ENCODE measurements at places on chromosomes 5 and 9.

GRCh38 chr5:26569241-26569928 is 469.0 kb downstream of the CDH9 start:
- DNase-seq = no peak

DNA sequence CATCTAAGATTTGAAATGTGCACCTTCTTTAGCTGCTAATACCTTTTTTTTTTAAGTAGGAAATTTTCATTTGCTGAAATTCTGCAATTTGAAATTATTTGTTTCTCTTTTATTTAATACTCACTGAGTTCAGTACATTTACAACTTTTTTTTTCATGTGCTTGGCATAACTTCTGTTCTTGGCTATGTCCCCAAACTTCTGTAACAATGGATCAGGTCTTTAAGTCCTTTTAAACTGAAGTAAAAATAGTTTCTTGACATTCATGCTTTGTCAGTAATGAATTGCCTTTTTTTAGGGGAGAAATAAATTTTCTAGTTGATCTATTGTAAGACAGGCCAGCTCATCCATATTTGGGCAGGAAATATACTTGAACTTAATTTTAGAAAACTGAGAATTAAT is 41.5 kb downstream of the EDIL3 start:
- DNase-seq = no peak

DNA sequence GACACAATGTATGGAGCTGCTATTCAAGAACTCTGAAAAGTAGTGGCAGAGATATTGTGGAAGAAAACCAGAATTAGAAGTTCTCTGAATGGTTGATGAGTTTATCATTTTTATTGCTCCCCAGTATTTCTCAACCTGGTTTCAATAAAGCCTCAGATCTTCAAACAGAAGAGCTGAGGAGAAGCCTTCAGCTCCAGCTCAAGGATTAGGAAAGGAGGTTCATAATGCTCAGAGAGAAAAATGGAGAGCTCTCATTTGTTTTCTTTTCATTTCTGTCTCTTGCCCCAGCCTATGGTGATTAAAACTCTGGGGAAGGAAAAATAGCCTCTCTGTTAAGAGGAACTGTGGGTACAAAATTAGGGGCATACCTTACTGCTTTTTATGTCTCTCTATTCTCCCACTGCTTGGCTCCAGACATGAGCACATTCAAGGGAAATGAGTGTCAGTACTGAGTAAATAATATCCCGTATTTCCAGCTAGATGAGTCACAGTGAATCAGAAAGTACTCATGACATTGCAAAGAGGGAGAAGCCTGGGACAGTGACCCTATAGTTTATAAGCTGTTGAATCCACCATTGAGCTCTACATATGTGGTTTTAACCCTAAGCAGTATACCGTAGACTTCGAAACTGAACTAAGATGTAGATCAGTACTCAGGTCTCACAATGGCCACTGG is 138.1 kb downstream of the EMB start:
- DNase-seq = no peak

DNA sequence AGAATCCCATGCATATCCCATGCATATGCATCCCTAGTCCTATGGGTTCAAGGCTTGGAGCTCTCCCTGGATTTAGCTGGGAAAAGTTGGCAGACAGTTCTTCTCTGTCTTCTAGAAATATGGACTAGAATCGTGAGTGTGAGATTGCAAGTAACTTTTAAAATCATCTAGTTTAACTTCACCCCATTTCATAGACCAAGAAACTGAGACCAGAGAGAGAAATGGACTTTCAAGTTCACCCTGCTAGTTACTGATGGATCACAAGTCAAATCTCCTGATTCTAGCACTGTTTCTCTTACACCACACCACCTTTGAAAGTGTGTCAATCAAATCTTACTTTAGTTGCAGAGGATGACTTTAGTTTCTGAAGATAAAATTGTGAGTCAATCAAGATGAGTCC is 13.4 kb downstream of the TGFBI start:
- no peak for DNase-seq

DNA sequence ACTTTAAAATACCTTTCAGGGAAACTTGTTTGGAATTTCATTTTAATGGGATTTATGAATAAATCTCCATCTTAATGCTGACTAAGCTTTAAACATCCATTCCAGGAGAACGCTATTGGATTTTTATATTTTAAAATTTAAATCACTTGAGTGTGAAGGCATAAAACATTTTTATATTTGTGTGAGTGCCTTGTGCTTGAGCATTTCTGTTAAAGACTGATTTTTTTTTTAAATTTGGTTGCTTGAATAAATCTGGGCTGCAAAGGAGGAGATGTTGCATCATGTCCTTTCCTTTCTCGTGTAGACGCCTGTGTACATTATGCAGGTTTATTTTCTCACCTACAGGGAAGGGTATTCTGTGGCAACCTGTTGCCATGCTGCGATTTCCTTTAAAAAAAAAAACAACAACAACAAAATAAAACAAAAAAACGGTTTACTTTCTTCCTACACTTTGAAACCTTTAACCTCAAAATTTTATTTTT is 108.1 kb downstream of the ZNF462 start:
- DNase-seq = no peak

DNA sequence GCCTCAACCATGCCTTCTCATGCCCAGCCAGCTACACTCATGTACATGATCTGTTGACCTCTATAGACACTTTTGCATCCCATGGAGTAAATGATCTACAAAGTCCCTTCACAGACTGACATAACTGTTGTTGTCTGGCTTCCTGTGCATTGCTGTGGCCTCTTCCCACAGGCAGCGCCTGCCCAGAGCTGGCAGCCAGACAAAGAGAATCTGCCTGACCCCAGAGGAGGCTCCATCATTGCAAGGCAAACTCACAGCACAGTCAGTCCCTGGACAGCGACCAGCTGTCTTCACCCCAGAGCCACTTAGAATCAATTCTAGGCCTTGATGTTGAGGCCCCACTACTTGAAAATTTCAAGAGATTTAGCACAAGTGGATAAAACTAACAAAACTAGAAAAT is 65.5 kb downstream of the INSYN2B start:
- DNase-seq = no peak

DNA sequence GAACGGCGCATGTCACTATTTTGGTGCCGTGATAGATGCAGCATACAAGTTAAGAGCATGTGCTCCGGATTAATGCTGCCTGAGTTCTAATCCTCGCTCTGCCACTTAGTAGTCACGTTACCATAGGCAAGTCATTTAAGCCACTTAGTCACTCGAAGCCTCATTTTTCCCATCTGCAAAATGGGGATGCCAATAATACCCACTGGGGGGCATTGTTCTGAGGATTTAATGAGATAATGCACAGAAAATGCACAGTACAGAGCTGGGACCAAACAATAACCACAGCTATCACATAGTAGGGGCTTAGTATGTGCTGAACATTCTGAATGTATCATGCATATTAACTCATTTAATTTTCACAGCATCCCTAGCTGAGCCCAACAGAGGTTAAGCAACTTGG is 9.1 kb downstream of the NIPAL4 start:
- no peak for DNase-seq

GRCh38 chr9:84140535-84141101 is 160.0 kb downstream of the RMI1 start:
- DNase-seq = peak; percentile 11

DNA sequence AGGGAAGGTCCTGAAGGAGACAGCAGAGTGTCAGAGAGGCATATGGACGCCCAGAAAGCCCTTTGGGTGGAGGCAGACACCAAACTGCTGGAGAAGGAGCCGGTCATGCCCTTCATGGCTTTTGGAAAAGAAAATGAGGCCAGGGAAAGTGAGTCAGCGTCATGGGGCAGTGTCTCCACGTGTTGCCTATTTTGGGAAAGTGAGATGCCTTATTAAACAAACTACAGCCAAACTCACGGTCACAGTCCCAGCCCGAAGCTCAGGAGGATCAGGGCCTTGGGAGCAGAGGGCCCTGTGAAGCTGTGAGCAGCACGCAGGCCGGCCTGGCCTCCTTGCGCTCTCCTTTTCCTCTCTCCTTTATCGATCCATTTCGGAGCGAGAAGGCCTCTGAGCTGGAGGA is 25.0 kb downstream of the RGS3 start:
- DNase-seq = no peak

DNA sequence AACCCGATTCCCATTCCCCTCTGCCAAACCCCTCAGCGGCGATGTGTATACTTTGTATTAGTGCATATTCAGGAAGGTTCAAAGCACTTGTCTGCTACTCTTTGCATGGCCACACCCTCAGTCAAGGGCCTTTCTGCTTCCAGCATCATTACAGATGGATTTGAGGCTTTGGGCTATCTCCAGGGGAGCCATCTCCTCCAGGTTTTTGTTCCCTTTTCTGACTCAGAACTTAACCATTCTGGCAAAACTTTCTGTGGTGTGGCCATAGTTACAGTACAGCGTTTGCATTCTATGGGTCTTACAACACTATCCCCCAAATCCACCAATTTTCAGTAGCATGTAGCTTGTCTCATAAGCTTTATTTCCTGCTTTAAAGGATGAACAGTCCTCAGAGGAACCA is 36.0 kb upstream of the SVEP1 start:
- no peak for DNase-seq

GRCh38 chr9:122835313-122835731 is 6.9 kb upstream of the PDCL start:
- DNase-seq = no peak

GRCh38 chr5:80904533-80905187 is 55.5 kb upstream of the RASGRF2 start:
- DNase-seq = no peak

DNA sequence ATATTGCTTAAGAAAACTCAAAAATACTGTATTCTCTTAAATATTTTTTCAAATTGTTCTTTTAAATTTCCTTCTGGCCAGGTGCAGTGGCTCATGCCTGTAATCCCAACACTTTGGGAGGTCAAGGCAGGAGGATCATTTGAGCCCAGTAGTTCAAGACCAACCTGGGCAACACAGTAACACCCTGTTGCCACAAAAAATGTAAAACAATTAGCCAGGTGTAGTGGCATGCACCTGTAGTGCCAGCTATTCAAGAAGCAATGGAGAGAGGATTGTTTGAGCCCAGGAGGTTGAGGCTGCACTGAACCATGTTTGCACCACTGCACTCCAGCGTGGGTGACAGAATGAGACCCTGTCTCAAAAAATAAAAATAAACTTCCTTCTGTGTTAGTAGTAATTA is 94.3 kb downstream of the STRBP start:
- DNase-seq = no peak

GRCh38 chr9:119758241-119758640 is 389.0 kb upstream of the BRINP1 start:
- no peak for DNase-seq

GRCh38 chr5:14695152-14695551 is 30.6 kb downstream of the OTULIN start:
- DNase-seq = no peak

- DNase-seq = no peak
These were observed 34.0 kb downstream of the NKD2 start for GRCh38 chr5:1042626-1043025.

GRCh38 chr9:35682051-35682450 is 7.7 kb downstream of the TPM2 start:
- no peak for DNase-seq

- no peak for DNase-seq
These were observed 35.7 kb upstream of the SLC25A51 start for GRCh38 chr9:37939575-37940095.

DNA sequence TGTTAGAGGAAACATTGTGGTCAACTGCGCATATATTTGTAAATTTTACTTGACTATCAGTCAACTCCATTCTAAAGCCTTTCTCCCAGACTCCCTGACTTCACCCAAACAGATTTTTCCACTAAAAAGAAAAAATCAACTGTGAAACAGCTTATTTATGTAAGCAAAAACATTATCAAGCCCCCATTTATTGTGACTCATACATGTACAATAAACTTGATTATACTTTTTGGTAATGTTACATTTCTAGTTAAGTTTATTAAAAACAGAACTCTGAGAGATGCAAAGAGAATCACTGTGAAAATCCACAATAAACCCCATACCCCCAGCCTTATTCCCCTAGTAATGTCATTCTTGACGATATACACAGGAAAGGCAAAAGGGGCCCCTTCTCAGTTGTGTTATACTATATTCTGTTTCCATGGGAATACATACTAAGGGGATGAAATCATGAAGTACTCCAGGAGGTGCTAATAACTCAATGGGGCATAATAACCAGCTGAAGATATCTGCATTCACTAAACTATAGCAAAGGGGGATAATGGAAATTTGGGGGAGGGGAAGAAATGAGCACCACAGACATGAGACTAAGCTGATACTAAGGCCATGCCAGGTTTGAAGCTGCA is 616.0 kb downstream of the ACTL7B start:
- DNase-seq = no peak

DNA sequence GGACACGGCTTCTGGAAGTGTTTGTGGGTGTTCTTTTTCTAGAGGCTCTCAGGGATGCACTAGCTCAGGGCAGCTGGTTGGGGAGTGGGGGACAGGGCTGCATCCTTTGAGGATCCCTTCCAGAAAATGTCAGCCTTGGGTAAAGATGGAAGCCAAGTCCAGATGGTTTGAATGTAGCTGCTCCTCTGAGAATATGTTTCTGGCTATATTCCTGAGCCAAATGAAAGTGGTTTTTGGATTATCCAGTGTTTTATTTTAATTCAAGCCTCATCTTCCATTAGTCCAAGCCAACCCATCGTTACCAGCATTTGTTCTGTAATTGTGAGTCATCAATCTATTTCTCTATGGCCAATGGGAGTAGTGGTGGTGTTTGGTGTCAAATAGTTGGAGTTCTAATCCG is 70.4 kb downstream of the SPRY4 start:
- DNase-seq = no peak

DNA sequence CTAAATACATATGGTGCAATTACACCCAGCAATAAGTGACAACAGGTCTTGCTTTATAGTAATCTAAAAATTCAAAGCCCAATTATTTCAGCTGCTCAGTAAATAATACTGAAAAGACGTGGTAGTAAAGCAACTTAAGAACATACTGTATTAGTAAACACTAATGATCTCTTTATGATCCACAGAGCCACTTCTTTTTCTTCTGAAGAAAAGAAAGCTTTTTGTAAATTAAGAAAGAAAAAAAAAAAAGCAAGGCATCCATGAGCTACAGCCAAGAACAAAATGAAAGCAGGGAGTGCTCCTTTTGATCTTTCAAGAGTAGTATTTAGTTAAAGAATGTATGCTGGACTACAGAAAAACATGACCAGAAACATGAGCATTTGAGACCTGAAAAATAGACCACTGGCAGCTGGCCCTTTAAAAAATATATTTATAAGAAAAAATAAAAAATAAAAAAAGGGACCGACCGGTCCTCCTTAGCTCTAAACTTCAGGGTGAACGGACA is 348.7 kb downstream of the GLIS3 start:
- DNase-seq = no peak

DNA sequence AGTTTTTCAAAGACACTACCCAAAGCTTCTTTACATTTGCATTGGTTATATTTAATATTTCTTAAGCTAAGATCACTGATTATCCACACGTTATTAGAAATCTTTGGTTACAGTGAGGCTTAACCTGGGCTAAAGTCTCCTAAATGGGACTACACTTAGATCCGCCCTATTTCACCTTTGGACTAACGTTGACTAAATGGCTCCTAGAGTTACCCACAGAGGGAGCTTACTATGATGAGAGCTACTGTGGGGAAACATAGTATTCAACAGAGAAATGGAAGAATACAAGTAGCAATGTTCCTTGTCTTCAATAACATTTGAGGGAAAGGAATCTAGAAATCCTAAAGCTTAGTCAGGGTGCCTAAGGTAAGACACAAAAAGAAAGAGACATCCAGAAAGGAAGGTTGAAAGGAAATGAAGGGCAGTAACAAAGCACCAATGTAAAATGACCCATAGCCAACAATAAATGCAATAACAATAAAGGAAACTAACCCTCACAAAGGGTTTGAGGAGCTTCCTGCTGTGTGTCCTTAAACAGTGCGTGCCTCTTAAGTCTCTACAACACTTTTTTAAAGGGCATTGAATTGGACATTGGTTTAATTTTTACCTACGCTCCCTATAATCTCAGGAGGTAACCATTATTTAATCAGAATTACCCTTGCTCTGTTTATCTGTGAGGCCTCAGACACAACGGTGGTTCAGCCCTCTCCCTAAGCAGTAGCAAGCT is 217.1 kb downstream of the PJA2 start:
- DNase-seq = no peak
